ENCODE measurements at places on chromosomes 1 and 21. TPM values are rescaled to one million over a fixed set of nuclear protein-coding genes. Genes with fewer than 3 reads are reported as not detected.

The NBL1 gene
- total RNA-seq, result 126 TPM

The LHX8 gene
- total RNA-seq, result not detected

The TSPAN1 gene
- total RNA-seq, result 1.2 TPM

The UBR4 gene
- total RNA-seq, result 156 TPM

The SV2A gene
- 2.0 TPM for total RNA-seq

The LIPI gene
- total RNA-seq, result not detected

The SLC30A10 gene
- total RNA-seq, result 0.19 TPM

The SGIP1 gene
- total RNA-seq, result 4.2 TPM

The SDE2 gene
- 20.1 TPM for total RNA-seq

The BPNT1 gene
- total RNA-seq, result 22.1 TPM

The IFI16 gene
- total RNA-seq, result 128 TPM

The DNAH14 gene
- 4.8 TPM for total RNA-seq

The OR2T11 gene
- total RNA-seq, result not detected

The UBXN10 gene
- total RNA-seq, result 0.29 TPM

The SPRR5 gene
- not detected for total RNA-seq

The LRRN2 gene
- total RNA-seq, result 5.7 TPM

The KDF1 gene
- not detected for total RNA-seq

The KRTAP13-2 gene
- total RNA-seq, result not detected

GRCh38 chr1:193569983-193570269, 383.5 kb upstream of the B3GALT2 start:
- DNase-seq, result no peak

DNA sequence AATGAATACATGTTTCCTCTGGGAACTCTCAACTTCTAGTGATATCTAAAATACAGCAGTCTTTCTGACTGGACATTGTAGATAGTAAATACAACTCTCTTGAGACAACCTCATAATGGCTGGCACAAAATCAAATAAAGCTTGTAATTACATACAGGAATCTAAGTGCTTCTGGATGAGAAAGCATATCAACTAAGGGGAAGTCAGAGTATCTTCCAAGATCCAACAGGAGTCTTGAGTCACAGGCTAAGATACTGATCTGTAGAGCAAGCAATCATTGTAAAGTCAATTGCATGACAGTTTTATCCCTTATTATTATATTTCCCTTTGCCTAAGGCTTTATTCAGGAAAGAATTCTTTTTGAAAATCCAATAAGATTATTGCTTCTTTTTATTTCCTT, 249.9 kb downstream of the LRRIQ3 start:
- DNase-seq, result no peak

- no peak for DNase-seq
Measured at GRCh38 chr1:83520797-83521196, 478.1 kb downstream of the TTLL7 start.

- DNase-seq, result no peak
Measured at GRCh38 chr1:233487408-233487807, 126.5 kb upstream of the KCNK1 start.

GRCh38 chr1:107804741-107805140, 160.2 kb downstream of the VAV3 start:
- DNase-seq, result no peak

DNA sequence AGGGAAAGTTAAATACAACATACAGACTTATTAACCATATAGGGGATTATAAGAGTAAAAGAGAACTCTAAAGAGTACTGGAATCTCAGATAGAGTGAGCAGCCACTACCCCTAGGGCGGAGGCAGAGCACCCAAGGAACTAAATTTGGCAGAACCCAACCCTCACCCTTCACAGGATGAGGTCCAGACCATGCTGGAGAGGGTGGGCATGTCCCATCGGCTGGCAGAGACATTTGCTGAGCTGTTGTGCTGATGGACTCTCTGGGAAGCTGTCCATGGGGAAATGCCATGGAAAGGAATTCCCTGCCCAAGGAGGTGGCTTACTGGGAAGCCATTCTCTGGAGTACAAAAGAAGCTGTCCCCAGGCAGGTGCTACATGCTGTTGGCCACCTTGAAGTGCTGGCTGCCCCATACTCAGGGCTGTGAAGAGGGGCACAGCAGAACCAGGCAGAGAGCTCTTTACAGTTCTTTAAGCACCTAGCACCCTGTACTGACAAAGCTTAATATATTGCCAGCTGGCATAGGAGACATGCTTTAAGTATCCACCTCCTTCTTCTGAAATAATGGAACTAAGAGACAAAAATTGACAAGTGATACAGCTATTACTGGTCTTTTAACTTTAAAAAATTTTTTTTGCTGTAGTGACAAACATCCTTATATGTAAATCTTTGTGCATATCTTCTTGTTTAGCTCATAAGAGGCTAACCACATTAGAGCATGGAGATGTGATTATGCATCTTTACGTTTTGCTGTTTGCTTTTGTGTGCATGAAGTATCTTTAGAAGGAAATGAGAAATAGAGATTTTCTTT, 29.6 kb downstream of the TSNAX start:
- DNase-seq, result no peak

- DNase-seq, result no peak
Measured at GRCh38 chr1:198677871-198678270, 39.0 kb downstream of the PTPRC start.

- no peak for DNase-seq
Measured at GRCh38 chr21:33733601-33734000, 91.3 kb downstream of the ITSN1 start.

DNA sequence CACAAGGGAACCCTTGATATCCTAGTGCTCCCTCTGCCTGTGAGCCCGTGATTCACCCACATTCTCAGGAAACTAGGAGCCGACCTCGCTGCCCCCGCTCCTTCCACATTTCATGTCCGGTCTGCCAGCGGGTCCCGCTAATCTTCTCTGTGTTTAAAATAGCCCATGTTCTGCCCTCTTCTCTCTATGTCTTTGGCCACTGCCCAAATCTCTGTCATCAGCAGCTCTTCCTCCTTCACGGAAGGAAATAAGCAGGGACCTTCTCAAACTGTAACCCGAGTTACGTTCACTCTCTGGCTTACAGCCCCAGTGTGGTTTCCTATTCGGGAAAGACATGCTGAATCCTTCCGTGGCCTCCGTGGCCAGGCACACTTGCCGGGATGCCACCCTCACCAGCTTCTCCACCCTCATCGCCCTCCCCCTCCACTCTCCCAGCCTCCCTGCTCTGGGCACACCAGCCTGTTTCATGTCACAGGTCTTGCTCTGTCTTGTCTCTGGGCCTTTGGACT, 21.1 kb upstream of the UBXN10 start:
- DNase-seq, result no peak

GRCh38 chr1:202567738-202568137, 142.5 kb downstream of the SYT2 start:
- no peak for DNase-seq

GRCh38 chr1:76115171-76115570, 40.6 kb downstream of the ST6GALNAC3 start:
- DNase-seq, result no peak

GRCh38 chr1:235015291-235015985, 113.2 kb downstream of the TOMM20 start:
- DNase-seq, result peak; percentile 62

GRCh38 chr1:21673277-21673780, 4.2 kb upstream of the RAP1GAP start:
- peak; percentile 88 for DNase-seq

DNA sequence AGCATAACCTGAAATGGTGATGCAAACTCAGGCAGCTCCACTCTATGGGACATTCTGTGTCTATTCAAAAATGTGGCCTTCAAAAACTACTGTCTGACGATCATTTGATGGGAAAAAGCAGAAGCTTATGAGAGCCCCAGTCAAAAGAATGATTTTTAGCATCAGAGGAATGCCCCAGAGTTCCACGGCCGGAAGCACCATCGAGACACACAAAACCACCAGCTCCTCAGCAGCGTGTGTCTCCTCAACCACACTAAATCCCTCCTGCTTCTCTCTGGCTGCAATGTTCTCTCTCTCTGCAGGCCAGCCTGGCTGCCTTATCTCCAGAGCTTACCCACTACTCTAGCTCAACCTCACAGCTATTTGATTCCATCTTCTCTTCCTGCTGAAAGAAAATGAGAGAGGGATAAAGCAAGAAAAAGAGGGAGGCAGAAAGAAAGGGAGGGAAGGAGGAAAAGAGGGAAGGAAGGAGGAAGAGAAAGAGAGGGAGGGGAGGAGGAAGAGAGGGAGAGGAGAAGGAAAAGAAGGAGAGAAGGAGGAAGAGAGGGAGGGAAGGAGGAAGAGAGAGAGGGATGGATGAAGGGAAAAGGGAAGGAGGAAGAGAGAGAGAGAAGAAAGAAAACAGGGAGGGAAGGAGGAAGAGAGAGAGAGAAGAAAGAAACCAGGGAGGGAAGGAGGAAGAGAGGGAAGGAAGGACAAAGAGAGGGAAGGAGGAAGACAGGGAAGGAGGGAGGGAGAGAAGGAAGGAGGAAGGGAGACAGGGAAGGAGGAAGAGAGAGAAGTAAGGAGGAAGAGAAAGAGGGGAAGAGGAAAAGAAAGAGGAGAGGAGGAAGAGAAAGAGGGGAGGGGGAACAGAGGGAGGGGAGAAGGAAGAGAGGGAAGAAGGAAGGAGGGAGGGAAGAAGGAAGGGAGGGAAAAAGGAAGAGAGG, 33.5 kb upstream of the LAPTM5 start:
- DNase-seq, result no peak

GRCh38 chr1:245419989-245420388, 265.2 kb downstream of the KIF26B start:
- no peak for DNase-seq

DNA sequence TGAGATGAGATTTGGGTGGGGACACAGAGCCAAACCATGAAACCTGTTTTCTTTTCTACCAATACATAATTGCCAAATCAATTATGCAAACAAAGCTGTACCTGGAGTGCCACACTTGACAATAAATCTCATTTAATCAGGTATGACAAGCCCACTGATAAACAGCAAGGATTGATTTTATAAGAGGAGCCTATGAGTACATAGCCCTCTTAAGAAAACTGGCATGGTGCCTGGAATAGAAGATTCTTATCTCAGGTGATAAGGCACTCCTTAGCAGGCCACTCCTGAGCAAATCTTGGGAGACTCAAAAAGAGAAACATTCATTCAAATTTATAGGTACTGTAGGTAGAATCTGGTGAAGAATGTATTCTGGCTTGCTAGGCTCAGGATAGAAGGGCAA, 28.6 kb upstream of the PDE4B start:
- DNase-seq, result no peak

DNA sequence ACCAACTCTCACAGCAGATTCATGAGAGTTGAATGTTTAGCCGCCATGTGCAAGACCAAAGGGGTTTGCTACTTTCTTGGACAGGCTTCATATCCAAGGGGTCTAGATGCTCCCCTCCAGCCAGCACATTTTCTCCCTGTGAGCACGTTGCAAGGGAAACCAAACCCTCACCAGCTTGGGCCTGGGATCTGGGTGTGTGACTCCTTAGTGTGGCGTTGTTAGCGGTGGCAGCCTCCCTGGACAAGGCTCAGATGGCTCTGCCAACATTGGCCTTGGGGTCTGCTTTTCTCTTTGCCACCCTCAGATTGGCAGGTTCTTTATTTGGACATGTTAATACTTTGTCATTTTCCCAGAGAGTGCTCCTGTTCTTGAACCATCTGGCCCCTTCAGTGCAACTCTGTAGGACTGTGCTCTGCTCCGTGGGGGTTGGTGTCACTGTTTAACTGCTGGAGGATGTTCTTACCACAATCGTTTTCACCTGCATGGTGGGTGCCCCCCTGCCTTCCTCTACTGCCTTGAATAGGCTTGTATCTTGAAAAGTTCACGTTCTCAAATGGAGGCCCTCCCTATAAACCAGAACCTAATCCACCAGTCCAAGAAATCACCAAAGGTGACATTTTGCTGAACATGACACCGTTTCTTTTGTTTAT, 13.4 kb downstream of the ABCG1 start:
- DNase-seq, result no peak

DNA sequence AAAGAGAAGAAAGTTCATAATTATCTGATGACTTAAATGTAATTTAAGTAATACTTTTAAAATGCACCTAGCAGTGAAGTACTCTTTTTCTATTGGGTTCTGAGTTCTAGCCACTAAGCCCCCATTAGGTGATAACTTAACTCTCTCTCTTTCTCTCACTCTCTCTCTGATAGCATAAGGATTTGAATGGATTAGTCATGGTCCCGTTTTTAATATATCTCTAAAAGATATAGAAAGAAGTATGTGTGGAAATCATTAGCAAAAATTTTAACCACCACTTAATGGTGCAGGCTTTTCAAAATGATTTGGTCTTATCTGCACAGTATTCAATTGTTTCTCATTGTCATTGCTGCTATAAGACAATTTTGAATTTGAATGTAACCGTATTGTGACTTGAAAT, 78.2 kb downstream of the RWDD3 start:
- DNase-seq, result no peak

DNA sequence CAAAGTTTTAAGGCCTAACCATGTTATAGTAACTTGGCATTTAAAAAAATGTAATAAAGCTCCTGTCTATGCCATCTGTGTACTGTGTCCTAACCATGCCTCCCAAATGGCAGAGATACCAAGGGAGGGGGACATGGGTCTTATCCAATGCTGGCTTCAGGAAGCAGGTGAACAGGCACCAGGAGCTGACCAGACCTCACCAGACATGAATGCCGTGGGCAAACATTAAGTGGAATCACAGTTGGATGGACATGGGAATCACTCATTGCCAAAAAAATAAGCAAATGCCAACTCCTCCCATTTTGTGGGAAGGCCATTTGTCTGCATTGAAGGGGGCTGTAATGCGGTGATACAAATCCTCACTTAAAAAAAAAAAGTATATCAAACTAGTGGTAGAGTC, 22.9 kb downstream of the PROX1 start:
- DNase-seq, result no peak

GRCh38 chr1:26861286-26861701, 1.7 kb upstream of the SFN start:
- DNase-seq, result no peak

DNA sequence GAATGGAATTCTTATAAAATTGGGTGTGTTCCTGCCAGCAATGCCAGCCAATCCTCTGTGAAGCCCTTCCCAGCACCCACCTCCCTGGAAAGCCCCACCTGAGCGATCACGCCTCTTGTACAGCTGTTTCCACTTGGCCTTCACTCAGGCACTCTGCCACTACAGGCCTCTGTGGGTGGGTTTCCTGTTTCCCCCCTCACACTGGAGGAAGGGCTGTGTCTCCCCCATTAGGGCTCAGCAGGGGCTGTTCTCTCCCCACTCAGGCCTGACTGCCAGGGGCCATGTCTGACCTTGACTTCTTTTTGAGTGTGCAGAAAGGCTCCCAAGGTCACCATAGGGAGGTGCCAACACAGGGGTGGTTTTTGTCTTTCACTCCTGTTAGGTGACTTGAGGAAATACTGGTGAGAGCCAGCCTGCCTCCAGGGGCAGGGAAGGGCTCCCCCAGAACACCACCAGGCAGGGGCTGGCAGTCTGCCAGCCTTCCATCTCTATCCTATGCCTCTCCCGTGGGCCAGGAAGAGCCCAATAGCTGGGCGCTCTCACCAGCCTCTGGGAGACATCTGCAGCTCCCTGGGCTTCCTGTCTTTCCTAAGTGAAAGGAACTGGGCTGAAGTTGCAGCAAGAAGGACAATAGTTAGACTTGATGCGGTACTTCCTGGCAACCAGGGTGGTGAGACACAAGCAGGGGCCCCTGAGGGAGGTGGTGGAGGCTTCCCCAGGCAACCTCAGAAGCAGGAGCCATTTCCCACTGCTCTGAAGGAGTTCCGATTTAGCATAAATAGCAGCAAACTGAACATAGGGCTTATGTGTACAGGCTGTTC, 49.1 kb downstream of the ELK4 start:
- DNase-seq, result peak; percentile 78
